NCI-H2081 (cell line): ENCODE measurements at places on chromosomes 11 and 22.
A peak's percentile ranks its signal among the peaks of the same experiment; 100 is the strongest.

- no peak for DNase-seq
Observed at GRCh38 chr11:61150706-61151544, 10.3 kb downstream of the VPS37C start.

DNA sequence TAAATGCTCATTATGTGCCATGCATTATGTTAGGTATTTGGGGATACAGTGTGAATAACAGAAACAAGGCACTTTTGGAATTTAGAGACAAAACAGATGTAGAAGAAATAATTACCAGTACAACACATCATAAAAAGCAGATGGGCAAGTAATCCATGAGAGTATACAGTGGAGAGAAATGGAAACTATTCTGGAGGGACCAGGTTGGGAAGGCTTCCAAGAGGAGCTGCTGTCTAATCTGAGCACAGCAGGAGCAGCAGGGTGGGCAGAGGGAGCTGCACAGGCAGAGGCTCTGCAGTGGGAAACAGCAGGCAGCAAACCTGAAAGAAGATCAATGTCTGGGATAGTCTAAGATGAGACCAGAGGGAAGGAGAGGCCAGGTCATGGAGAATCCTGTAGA is 268.7 kb upstream of the CCDC90B start:
- no peak for DNase-seq

- DNase-seq, result peak; percentile 64
Observed at GRCh38 chr11:46896719-46897406, 21.5 kb downstream of the LRP4 start.

GRCh38 chr11:90542092-90542491 is 319.2 kb upstream of the CHORDC1 start:
- DNase-seq, result no peak

DNA sequence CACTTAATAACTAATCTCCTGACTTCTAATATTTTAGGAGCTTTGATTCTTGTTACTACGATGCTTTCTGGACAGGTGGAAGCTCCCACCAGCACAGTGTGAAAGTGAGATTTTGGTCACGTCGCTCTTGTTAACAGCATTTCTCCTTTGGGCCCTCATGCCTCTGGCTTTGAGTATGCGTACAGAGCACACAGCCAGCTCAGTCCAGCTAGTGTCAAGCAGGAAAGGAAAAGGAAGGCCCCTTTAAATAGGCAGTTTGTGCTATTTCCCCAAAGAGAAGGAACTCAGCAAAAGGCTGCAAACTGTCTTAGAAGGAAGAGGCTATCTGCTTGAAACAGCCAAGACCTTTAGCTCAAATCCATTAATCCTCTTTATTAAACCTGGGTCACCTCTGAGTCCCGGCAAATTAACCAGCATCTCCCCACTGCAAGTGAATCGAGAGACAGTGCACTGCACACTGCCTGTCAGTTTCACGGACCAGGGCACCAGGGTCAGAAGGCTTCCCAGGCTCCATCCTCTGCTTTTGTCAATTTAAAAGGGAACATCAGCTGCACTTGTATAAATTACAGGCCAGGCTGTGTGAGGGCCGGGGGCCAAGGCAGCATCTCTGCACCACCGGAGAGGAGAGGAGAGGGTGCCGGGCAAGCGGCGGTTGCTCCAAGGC is 34.7 kb downstream of the OPCML start:
- DNase-seq, result no peak

GRCh38 chr11:19519353-19519752 is 193.3 kb upstream of the NAV2 start:
- DNase-seq, result no peak

DNA sequence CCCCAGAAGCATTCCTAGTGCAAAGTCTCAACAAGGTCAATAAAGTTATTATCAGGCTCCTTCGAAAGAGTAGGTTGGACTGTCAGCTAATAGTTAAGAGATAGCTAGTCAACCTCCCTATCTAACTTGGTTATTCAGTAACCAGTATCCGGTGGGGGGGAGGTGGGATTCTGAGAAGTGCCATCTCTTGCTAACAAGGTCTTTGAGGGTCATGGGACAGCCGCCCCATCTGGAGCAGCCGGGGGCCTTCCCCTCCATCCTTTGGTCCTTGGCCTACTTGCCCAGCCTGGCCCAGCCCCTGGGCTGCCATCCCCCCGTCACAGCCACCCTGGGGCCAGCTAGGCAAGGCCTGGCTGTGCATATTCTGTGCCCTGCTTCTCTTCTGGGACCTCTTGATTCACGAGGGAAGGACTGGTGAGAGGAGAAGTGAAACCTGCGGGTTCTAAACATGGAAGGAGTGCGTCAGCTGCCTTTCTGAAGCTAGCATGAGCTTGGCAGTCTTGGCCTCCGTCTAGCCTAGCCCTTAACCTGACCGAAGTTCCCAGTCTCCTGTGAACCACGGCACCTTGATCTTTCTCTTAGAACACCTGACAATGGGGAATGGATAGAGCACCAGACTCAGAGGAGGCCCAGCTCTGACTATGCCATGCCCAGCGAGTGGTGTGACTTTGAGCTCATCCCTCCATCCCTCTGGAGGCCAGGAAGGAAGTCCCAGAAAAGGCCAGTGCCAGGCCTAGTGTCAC is 9.3 kb downstream of the SLC37A2 start:
- no peak for DNase-seq

DNA sequence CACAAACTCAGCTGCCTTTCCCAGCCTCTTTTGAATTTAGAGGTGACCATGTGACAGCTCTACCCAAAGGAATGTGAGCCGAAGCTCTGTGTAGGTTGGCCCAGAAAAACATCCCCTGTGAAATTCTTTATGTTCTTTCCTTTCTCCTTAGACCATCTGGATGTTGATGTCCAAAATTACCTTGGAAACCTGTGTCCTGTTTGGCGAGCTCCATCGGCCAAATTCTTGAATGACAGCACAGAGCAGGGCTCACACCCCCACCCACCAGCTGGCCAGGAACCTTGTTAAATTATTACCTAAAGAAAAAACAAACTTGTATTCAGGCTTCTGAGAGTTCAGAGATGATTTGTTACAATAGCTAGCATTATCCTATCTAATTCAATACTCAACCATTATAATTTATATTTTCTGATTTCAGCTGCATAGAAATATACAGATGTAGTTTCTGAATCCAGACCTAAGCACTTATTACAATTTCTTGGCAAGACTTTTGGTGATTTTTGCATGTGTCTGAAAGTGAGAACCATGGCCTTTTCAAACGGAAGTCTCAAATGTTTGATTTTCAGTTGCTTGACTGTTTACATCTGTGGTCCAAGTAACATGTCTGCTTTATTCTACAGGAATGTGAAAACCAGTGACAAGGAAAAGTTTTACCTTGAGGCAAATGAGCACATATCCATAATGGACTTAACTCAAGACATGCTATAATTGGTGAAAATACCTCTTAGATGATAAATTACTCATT is 554.2 kb downstream of the NTM start:
- DNase-seq, result no peak

DNA sequence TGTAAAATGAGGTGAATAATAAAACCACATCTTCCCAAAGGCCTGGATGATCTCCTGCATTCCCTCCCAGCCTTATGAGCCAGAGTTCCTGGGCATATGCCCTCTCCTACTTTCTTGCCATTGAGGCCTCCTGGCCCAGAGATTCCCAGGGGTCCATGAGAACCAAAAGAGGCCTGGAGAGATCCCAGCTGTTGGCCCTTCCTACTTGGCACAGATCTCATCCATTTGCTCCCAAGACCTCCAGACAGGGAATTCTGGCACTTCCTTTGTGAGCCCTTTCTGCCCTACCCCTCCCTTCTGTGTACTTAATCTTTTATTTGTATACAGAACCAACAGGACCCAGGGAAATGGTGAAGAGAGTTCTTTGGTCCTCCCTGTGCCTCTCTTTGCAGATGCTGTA is 21.4 kb downstream of the POU2F3 start:
- no peak for DNase-seq
